H54 (cell line): ENCODE measurements at places on chromosomes 16 and 17.

GRCh38 chr17:71170070-71170469 lies 950.8 kb upstream of the SOX9 start:
- no peak for DNase-seq

- no peak for DNase-seq
Measured at GRCh38 chr16:51030516-51030915, 120.6 kb downstream of the SALL1 start.

GRCh38 chr16:53068423-53068833 lies 13.6 kb downstream of the CHD9 start:
- no peak for DNase-seq

GRCh38 chr17:38568274-38568673 lies 37.5 kb downstream of the SRCIN1 start:
- DNase-seq = no peak

DNA sequence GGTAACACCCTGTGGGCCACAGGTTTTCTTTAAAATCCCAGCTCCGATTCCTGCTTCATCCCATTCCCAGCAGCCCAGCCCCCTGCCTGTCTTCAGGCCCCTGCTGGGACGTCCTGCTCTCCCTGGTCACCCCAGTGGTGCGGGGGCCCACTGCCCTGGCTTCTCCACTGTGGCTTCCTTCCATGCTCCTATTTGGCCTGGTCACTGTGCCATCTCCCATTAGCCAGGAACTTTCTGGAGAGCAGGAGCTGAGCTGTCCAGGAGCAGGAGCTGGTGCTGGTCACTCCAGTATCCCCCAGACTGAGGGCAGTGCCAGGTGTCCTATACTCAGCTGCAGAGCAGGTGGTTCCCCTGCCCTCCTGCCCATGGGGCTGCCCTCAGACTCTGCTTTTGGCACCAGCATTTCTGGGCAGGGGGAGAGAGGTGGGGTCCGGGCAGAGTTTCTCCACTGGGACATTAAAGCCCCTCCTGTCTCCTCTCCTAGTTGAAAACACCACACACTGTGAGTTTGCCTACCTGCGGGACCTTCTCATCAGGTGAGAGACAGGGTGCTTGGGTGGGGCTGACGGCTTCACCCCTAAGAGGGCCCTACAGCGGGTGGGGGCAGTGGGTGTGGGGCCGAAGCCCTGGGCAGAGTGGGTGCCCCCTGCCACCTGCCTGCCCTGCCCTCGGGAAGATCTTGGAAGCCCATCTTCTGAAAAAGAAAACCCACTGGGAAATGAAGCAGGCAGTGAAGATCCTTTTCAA lies 356.2 kb downstream of the SEC14L1 start:
- DNase-seq = no peak

- no peak for DNase-seq
Measured at GRCh38 chr17:20154286-20155000, 145.3 kb downstream of the SPECC1 start.

DNA sequence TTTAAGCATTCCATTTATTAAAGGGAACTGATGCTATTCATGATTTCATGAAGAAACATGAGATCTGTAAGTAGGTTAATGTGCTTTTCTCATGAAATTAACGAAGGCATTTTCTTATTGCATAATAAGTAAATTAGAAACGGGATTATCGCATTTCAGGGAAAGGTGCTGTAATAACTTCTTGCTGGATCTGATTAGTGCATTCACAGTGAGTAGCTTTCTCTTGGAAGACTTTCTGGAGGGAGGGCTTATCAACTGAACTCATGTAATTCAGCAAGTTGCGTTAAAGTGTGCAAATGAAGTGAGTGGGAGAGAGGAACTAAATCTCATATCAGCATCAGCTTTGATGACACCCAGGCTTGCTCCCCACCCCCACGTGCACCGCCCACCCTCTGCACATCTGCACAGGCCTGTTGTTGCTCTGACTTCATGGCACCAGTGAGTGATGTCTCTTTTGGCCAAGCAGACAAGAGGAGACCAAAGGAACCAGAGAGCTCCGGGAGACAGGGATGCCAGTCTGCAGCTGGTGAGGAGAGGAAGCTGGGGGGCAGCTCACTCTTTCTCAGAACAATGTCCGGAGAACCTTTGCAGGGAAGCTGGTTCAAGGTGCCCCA lies 26.3 kb upstream of the GAS7 start:
- DNase-seq = no peak

DNA sequence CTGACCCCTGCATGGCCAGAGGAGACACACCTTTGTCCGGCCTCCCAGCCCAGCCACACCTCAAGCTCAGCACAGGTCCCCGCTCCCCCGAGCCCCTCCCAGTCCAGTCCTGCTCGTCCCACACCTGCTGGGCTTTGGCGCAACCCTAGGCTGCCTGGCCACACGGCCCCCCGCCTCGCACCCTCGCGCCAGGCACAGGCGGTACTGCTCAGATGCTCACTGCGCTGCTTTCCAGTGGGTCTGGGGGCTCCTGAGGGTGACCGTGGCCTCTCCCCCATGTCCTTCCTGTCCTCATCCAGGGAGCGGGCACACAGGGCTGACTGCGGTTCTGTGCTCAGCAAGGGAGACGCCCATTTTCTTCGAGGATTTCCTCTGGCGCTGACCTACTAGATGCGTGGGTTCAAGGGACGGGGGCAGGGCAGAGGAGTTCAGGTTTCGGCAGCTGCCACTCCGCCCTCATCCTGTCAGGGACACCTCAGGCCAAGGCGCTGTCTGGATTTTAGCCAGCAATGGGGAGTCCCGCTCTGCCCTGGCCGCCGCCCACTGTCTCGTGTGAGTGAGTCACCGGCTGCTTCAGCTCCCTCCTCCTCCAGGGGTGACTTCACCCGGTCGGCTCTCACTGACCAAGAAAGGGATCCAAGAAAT lies 118.0 kb upstream of the ZNF469 start:
- DNase-seq = peak; percentile 80
